ENCODE measurements at places on chromosomes 7 and 10.

DNA sequence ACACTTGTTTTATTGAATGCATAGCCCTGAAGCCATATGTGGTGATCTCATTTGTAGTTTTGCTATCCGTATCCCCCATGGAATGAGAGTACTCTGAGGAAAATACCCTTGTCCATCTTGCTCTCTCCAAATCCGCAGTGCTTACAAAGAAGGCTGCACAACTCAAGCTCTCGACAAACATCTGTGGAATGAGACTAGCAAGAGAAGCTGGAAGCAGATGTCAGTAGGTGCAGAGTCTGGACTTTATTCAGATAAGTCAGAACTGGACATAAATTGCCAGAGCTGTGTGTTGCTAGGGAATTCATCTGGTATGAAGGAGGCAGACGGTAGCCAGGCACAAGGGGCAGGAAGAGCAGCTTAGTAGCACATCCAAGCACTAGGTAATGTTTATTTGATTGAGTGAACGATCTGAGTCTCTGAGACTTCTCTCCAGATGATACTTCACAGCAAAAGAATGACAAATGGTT, 1046.2 kb downstream of the XPNPEP1 start:
- no peak for DNase-seq

- no peak for DNase-seq
These were observed 69.8 kb upstream of the GSDME start for GRCh38 chr7:24827027-24827426.

- no peak for DNase-seq
These were observed 110.7 kb downstream of the RNF32 start for GRCh38 chr7:156751319-156751718.

DNA sequence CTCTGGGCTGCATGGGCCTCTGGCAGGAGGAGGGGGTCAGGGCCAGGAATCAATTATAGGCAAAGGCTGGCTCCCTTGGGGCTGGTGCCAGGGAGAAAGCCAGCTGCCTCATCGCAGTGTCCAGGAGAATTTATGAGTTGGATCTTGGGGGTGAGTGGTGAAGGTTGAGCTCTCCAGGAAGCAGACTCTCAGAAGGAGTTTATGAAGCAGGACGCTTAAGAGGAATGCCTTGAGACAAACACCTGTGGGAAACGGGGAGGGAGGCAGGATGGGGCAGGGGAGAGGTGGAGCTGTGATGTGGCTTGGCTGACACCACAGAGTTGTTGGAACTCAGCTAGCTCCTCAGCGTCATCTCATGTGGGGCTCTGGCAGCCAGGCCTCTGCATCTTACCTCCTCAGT, 428.5 kb downstream of the RPS24 start:
- no peak for DNase-seq

DNA sequence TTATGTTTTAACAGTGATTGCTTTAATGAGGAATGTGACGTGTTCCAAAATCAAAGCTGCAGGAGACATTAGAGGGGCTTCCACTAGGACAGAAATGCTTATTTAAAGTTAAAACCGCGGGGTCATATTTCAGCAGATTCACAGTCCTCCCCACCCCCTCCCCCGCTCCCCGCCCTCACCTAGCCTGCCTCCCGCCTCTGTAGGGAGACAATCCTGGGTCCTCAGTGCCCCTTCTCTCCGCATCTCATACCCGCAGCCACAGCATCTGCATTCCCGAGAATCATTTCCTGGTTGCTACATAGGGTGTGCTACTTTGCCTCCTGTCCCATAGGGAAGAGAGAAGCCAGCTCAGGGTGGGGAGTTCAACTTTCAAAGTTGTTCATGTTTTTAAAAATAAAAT, 3.1 kb upstream of the DRGX start:
- no peak for DNase-seq

- DNase-seq, result no peak
These were observed 12.1 kb downstream of the ZNF467 start for GRCh38 chr7:149761307-149761706.

DNA sequence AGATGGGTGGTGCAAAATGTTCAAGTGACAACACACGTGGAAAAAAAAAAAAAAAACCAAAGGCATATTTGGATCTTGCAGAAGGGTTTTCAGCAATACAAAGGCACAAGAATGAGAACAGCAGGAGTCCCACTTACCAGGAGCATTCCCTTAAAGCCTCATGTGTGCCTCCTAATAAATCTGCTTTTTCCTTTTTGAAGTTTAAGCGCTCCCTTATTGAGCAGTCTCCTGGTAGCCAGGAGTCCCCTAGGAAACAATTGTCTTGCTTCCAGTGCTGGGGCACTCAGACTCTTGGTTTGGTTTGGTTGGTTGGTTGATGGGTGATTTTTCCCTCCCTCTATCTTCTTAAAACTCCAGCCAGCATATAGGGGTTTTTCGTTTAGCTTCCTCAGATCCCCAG, 321.8 kb upstream of the NFE2L3 start:
- no peak for DNase-seq

DNA sequence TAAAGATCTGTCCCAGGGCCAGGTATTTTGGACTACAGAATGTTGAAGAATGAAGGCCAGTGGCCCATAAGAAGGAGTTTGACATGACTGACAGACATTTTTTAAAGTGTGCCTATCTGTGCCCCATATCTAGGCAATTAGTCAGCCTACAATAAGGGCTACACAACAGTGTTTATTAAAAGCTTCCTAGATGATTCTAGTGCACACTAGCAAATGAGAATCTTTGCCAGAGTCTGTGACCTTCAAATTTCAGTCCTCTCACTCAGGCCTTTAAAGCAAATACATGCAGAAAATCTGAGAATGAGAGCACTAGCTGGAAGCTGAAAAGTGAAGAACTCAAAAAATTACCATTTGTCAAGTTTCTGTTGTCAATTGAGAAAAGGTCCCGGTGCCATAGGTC, 208.7 kb downstream of the VTI1A start:
- DNase-seq, result no peak

DNA sequence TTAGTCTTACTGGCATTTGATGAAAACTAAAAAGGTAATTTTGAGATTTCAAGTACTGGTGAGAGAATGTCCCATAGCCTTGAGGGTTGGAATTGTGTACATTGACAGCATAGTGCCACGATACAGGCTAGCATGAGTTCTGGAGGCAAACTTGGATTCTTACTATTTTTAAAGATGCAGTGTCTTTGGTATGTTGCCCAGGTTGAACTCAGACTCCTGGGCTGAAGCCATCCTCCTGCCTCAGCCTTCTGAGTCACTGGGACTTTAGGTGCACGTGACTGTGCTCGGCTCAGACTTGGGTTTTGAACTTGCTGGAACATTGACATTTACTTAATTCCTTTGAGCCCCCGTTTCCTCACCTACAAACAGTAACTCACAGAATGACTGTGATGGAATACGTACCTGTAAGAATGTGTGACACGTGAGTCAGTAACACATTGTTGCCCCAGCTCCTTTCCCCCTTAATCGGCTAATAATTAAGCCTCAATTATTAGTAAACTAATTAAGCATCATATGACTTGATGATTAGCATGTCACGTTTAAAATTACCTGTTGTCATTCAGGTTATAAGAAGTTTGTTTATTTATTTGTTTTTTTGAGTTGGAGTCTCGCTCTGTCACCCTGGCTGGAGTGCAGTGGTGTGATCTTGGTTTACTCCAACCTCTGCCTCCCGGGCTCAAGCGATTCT, 10.6 kb downstream of the DNAJB6 start:
- no peak for DNase-seq

GRCh38 chr7:105691680-105692564, 110.6 kb upstream of the EFCAB10 start:
- peak; percentile 47 for DNase-seq

DNA sequence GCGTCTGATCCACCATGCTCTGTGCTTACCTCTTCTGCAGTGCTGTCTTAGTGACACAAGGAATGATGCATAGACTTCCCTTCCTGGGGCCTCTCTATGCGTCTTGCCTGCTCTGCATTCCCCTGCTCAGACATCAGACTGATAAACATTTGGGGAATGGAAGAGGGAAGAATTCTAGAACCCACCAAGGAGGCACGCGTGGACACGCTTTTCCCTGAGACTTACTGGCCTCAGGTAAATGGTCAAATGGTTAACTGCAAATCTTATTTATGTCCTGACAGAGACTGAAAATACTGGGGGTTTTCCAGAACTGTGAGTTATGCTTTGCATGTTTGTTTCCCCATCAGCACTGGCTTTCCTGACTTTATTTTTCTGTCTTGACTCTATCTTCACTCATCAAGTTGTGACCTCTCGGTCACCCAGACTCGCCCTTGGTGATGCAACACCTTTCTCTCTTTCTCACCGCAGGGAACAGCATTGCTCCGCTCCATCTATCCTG, 285.9 kb upstream of the FZD8 start:
- DNase-seq, result no peak

DNA sequence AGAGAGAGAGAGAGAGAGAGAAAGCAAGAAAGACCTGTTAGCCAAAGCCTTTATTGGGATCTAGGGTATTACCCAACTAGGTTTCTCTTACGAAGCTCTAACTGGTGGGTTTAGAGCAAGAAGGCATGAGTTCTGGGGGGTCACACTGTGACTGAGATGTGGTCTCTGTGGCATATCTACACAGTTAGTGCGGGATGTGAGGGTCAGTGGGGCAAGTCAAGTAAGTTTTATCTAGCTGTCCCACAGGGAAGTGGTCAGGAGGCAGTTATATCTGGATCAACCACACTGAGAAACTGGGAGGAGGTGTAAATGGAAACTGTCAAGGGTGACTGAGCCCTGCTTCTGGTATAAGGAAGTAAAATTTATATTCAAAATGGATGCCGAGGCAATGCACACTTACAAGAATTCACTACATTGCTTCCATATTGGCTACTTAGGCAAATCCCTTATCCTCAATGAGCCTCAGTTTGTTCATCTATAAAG, 331.6 kb upstream of the HPS1 start:
- no peak for DNase-seq

- DNase-seq, result no peak
These were observed 8.9 kb upstream of the GRK5 start for GRCh38 chr10:119198438-119198837.

GRCh38 chr7:91814189-91814588, 66.3 kb downstream of the MTERF1 start:
- no peak for DNase-seq

GRCh38 chr10:77386838-77387237, 250.8 kb downstream of the KCNMA1 start:
- DNase-seq, result no peak

GRCh38 chr10:126640401-126640800, 30.1 kb downstream of the C10orf90 start:
- no peak for DNase-seq

DNA sequence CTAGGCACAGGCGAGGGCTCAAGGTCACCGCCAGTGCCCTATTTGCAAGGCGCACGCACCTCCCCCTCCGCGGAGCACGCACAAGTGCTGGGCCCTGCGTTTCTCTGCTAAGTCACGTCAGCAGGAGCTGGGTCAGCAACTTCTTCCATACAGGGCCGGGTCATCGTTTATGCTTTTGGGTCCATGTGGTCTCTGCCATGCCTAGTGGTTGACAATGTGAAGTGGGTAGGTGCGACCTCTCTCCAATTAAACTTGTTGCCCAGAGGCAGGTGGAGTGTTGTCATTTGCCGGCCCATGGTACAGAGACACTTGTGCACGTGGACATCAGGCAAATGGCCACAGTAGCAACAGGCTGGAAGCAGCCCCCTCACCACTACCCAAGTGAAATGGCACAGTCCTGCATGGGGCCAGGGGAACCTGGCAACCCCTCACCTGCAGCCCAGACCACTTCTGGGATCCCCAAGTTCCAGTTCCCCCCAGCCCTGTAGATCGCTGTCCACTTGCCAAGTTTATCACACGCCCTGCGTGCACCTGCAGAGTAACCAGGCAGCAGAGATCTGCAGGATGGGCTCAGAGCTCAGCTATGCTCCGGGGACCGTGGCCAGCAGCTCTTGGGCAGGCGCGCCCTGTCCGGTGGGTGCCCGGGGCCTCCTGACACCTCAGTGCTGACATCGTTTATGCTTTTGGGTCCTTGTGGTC, 86.1 kb upstream of the PPP2R2D start:
- DNase-seq, result no peak

DNA sequence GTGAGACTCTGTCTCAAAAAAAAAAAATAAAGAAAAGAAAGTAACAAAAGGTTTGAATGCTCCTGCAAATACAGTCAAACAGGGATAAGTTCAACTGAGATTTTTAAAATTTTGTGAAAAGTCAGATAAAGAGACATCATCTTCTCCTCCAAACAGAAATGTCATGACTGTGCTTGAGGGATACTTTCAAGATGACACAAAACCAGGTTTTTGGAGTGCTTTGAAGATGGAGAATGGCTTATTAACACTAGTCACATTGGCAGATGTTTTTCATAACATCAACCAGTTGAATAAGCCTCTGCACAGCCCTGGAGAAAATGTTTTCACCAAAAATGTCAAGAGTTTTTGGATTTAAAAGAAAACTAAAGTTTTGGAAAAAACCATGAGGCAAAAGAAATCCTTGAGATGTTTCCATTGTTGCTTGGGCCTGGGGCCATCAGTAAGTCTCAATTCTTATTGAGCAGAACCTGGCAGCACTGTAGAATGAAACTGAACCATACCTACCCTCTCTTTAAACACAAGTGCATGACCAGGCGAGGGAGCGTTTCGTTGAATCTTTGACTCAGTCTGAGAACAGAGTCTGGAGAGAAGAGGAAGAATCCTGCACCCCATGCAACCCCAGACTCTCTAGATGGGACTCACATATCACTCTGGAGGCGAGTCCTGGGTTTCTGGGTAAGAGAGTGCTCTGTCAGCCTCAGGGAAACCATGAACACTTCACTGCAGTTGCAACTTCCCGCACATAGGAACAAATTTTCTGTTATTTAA, 37.4 kb upstream of the PRKCQ start:
- DNase-seq, result no peak

GRCh38 chr7:95632609-95633008, 36.3 kb upstream of the PDK4 start:
- no peak for DNase-seq

GRCh38 chr10:22992075-22992474, 64.2 kb downstream of the ARMC3 start:
- no peak for DNase-seq

DNA sequence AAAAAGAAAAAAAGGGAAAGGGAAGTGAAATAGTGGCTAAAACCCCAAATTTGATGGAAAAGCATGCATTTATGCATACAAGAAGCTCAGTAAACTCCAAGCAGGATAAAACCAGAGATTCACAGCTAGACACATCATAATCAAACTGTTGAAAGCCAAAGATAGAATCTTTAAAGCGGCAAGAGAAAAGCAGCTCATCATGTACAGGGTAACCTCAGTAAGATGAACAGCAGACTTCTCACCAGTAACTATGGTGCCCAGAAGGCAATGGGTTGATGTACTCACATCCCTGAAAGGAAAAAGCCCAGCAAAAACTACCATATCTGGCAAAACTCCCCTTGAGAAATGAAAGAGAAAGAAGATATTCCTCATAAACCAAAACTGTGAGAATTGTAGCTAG, 60.4 kb downstream of the TPST1 start:
- no peak for DNase-seq

All from globus pallidus (tissue), 1 donor.